ENCODE measurements at places on chromosomes 11 and 22.

- DNase-seq: no peak
These were observed 63.7 kb downstream of the PPFIBP2 start for GRCh38 chr11:7577291-7578190.

- no peak for DNase-seq
These were observed 96.3 kb upstream of the CSNK2A3 start for GRCh38 chr11:11449327-11449726.

- DNase-seq: no peak
These were observed 240.7 kb downstream of the BUD13 start for GRCh38 chr11:116532066-116532465.

DNA sequence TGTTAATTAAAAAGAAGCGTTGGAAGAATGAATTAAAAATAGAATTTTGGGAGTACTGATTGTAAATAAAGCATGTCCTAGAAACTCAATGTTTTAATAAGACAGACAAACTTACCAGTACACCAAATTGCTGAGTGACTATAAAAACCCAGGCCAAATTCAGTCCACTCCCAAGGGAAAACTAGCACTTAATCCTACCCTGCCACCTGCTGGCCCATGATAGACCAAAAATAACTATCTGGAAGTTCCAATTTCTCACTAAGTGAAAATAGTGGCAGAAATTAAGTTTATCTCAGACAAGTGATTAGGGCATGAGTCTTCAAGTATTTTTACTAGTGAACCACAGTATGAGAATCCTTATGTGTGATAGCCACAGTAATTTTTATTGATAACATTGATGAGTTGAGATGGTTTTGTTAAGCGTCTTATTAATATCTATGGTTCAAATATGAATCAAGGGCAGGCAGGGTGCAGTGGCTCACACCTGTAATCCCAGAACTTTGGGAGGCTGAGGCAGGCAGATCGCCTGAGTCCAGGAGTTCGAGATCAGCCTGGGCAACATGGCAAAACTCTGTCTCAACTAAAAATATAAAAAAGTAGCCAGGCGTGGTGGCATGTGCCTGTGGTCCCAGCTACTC, 9.8 kb upstream of the DDX10 start:
- DNase-seq: no peak
